ENCODE measurements at places on chromosomes 3 and 15.

DNA sequence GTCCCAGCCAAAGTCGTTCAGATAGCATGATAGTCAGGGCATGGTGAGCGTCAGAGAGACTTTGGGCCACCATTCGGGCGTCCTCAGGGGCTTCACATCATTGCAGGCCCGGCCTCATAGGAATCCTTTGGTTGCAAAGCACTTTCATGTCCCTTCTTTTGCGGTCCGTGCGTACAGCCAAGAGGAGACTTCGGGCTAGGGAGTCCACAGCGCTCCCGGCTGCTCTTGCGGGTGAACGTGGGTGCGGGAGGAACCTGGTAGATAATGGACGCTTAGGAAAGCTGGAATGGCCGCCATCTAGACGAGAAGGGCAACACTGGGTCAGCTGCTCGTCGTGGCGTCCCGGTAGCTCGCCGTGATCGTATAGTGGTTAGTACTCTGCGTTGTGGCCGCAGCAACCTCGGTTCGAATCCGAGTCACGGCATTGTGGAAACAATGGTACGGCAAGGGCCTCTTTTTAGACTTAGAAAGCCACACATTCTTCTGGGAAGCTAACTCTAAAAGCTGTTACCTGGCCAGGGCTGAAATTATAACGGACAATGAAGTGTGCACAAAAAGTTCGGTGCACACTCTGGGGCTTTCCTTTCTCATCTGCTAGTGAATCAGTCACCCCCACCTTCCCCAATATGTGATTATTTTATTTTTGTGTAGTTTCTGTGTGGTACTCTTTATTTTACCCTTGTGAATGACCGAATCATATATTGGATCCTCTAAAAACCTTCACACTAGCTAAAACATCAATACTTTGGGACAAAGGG lies 13.2 kb upstream of the SHF start:
- DNase-seq: peak; percentile 86

DNA sequence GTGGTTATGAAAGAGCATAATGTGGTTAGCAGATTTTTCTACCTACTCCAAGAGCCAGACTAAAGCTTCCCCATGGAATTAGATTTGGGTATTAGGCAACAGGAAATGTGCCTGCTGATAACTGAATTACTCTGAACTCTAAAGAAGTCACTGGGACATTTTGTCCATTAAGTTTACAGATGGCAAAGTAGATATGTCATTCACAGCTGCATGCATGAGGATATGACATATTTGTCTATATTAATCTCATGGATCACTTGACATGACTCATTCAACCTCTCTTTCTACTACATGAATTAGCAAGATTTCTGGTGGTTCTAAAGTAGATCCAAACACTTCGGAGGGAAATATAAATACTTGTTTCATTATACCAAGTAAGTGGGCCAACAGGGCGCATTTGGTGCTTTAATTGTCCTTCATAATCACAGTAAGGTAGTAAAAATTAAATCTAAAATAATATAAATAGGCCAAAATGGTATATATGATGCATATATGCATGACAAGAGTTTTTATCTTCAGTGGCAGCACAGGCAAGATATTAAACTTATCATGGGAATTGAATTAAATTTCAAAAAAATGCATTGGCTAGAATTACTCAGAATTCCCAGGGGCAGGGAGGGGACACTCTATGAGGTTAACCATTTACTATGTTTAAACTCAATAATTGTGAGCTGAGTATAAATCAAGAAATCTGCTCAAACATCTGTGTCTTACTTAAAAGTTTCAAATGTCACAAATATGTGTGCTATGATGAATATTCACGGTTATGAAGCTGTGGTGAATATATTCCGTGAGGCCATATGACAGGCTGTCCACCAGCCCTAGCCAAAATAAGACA lies 365.3 kb upstream of the KCNMB2 start:
- no peak for DNase-seq

- no peak for DNase-seq
Observed at GRCh38 chr3:171904829-171905228, 61.7 kb downstream of the TMEM212 start.

GRCh38 chr15:85353516-85353915 lies 26.9 kb upstream of the AKAP13 start:
- no peak for DNase-seq

DNA sequence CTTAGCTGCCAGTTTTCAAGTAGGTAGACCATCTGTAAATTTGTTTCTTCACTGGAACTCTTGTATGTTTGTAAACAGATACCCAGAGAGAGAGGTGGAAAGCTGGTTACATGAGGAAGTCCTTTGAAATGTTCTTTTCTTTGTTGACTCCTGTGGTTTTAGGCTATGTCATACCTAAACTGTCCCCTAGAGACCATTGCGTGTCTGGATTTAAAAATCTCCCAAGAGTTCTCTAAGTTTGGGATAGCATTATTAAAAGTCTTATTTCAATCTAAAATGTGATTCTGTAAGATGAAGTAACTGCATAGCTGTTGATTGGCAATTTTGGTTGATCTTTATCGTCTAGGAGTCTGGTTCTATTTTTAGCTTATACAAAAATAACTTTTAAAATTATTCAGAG lies 127.2 kb downstream of the GHSR start:
- no peak for DNase-seq

GRCh38 chr3:162217647-162218046 lies 721.0 kb downstream of the OTOL1 start:
- no peak for DNase-seq

DNA sequence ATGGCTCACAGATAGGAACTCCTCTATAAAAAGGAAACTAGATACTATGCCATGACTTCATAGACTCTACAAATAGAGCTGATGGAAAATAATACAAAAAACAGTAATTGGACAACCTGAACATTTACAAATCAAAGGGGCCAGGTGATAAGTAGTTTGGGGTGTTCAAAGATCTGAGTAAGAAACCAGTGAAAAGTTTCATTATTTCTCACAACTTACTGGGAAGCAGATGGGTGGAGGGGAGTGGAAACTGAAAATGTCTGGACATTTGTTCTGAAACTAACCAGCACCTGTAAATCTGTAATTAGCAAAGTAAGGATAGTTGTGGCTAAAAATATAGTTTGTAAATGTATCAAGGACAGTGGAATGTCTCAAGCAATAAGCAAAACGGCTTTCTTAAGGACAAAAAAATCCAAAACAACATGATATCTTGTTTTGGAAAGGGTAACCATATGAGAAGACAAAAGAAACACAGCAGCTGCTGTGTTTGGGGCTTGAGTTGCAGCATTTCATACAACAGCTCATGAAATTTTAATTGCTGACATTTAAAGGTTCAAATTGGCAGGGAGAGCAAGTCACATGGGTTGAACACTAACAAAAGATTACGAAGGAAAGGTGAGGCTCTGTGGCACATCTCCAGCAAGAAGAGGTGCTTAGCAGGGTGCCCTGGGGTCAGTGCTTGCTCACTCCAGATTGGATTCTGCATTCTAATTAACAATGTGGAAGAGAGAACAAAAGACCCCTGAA lies 26.8 kb upstream of the THBS1 start:
- DNase-seq: no peak

- no peak for DNase-seq
Observed at GRCh38 chr15:66923438-66923881, 141.9 kb upstream of the SMAD3 start.

- DNase-seq: no peak
Observed at GRCh38 chr3:156668073-156668763, 6.2 kb upstream of the TIPARP start.

- DNase-seq: no peak
Observed at GRCh38 chr3:191424881-191425280, 36.1 kb upstream of the PYDC2 start.

GRCh38 chr3:147424581-147425387 lies 15.6 kb downstream of the ZIC1 start:
- DNase-seq: no peak

GRCh38 chr3:111999484-112000324 lies 982 bp downstream of the TAGLN3 start:
- DNase-seq: no peak

DNA sequence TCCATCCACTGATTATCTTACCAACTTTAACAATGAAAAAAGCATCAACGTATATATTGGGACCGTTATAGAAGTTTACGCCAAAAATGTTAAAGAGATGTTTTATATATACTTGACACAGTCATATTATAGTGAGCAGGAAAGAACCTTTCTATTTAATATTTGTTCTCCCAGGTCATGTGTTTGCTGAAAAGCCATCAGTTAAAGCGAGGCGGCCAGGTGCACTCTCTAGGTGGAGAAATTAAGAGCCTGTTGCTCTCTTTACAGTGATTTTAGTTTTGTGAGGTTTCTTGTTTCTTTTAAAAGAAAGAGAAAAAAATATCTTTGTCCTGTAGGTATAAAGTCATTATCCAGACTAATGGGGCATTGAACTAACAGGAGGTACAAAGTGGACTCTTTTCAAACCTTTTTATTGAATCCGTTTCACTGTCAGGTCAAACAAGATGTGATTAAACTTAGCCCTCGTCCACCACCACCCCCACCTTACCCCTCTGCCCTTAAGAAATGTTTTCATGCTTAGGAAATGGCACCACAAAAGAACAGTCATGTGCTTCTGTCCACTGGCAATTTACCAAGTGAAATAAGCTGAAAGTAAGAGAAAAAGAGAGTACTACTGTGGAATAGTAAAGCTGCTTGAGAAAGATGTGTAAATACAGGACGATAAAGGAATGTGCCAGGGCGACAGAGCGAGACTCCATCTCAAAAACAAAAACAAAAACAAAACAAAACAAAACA lies 279.9 kb downstream of the PTPRG start:
- DNase-seq: no peak

DNA sequence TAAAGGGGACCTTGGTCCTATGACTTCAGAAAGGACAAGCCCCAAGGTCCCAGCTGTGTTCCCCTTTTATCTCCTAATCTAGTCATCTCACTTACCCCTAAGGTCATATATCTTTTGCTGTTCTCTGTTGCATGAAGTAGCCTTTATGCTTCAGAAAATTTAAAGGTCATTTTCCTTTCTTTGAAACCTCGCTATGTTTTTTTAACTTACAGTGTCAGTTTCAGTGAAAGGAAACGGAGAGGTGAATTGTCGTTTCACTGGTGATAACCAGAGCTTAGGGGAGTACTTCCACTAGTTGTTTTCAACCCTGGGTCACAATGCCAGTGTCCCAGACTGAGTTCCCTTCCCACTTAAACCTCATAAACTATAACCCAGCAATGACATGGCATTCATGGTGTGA lies 357.4 kb downstream of the GAP43 start:
- DNase-seq: no peak

DNA sequence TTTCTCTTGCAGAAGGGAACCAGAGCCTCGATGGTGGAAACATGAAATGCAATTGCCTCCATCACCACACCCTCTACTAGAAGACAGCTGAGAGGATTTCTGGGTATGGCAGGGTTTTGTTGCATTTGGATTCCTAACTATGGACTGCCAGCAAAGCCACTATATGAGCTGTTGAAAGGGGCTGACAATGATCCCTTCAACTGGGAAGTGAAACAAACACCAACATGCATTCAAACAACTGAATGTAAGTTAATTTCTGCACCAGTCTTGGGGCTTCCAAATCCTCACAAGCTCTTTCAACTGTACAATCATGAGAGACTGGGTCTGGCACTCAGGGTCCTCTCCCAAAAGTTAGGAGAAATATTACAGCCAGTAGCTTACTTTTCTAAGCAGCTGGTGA lies 116.7 kb upstream of the PLCL2 start:
- DNase-seq: no peak

DNA sequence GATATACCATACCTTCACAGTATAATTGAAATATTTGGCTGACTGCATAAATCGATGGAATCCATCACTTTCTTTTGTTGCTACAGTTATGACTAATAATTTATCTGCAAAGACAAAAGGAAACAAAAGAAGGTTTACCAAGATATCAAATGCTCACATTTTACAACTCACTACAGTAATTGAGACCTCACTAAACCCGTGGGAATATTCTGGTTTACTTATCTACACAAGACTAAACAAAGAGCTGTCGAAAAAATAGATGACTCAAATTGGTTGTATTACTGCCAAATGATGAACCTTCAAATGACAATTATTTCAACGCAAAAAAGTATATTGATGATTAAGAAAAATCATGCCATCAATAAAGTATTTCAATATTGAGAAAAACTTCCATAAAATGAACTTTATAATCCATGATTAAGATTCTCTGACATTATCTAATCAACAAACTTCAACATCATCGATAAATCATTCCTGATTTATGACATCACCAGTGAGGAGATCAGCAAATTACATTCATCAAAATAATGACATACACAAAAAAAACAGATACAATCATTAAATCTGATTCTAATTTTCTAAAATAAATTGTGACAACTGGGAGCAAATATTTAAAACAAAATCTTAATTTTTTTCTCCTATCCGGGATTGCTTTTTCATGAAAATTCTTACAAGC lies 36.7 kb downstream of the PLOD2 start:
- no peak for DNase-seq

DNA sequence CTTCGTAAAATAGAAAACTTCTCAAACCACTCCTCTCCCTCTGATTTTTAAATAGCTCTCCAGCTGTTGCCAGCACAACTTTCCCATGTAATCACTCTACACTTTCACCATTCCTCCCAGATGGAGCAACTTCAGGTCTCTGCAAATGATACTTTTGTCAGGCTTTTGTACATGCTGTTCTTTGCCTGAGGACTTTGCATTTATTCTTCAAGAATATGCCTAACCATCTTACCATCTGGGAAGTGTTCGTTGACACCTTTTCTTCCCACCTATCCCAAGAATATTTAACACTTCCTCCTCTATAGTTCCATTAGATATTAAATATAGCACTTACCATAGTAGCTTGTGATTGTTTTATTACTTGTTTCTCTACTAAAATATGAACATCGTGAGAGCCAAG lies 703.7 kb downstream of the CADM2 start:
- no peak for DNase-seq

GRCh38 chr3:193589616-193590015 lies 3.4 kb upstream of the OPA1 start:
- DNase-seq: no peak

- DNase-seq: no peak
Observed at GRCh38 chr3:25294169-25294805, 133.8 kb upstream of the RARB start.

DNA sequence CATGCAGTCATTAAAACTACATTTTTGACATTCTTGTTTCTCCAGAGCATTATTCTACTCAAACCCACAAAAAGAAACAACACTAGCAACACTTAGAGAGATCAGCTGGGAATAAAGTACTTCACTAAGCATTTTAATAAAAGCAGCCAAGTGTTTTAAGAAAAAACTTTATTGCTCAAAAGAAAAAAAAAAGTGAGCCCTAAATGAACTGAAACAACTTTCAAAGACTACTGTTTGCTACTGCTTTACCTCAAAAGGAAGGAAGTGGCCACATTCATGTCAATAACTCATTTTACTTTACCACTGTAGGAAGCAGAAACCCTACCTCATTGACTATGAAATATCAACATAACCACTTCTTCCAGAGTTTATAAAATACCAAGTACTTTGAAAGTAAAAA lies 91.3 kb downstream of the UACA start:
- no peak for DNase-seq

- DNase-seq: no peak
Observed at GRCh38 chr3:56469141-56469540, 874 bp upstream of the ERC2 start.

GRCh38 chr3:191502583-191502982 lies 41.6 kb downstream of the PYDC2 start:
- no peak for DNase-seq
